ENCODE measurements at places on chromosomes 4 and X.

GRCh38 chr4:11748164-11748872, 319.6 kb upstream of the HS3ST1 start:
- no peak for DNase-seq

GRCh38 chr4:156201050-156201449, 247.4 kb upstream of the CTSO start:
- no peak for DNase-seq

GRCh38 chr4:174764105-174764729, 64.8 kb downstream of the GLRA3 start:
- no peak for DNase-seq

DNA sequence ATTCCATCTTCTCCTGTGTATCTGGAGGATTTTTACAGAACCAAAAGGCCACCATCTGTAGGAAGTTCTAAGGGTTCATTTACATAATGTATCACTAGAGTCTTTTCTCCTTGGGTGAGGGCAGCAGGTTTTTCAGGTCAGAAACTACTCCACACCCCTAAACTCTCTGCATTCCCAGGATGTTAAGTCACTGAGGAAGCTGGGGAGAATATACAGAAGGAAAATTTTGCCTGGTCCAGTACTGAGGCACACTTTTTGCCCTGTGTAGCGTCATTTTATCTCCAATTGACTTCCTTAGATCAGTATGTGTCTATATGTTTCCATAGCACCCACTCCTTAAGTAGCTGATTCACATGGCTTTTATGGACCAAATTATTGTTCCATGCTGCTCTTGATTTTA, 17.0 kb downstream of the XKRX start:
- no peak for DNase-seq

DNA sequence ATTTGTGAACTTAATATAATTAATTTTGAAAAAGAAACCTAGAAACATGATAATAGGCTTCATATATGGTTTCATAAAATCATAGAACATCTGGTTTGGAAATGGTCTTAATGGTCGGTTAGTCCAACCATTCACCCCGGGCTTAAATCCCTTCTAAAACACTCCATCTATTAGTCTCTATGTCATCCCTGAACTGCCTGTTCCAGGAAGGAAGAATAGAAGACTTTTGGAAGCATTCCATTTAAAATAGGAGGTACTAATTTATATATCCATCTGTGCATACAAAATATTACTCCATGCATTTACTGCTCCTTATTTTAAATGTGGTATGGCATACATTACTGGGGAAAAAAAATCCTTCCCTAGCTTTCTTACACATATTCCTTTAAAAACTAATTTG, 262.2 kb upstream of the DDX53 start:
- DNase-seq = no peak

DNA sequence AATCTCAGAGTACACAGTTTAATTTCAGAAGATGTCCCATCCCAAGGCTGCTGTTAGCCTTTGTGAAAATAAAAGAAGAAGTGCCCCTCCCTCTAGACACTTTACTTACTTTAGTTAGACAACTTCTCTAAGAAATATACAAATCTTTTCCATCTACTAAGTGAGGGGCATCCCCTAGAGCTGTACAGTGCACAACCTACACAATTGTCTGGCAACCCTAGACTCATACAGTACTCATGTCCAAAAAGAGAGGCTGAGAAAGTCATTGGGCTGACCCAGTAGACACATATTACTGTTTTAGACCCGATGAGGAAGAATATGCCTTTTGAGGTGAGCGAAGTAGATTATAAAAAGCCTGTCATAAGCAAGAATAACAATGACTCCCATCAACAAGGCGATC, 297.6 kb downstream of the IDS start:
- DNase-seq = no peak

- DNase-seq = no peak
Measured at GRCh38 chr4:74529284-74530041, 84.5 kb downstream of the AREG start.

GRCh38 chr4:60500810-60501209, 699.3 kb upstream of the ADGRL3 start:
- no peak for DNase-seq

DNA sequence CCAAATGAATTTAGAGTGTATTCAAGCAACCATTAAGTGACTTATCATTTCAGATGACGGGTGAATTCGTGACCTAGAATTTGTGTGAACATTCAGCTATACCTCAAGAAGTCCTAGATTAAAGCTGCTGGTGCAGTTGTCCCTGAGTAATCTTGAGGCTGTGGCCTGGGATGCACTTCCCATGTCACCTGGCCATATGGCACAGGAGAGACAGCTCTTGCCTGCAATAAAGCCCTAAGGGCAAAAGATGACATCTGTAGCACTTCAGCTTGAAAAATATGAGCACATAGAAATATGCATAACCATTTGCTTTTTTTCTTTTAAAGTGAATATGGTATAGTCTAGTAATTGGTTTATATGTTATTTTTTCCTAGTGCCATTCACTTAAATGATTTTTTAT, 125.8 kb downstream of the FHDC1 start:
- no peak for DNase-seq
